ENCODE measurements at places on chromosomes 6 and 20. TPM values are rescaled to one million over a fixed set of nuclear protein-coding genes. Genes with fewer than 3 reads are reported as not detected.

GRCh38 chr20:29086938-29087337 lies 2170.5 kb upstream of the DEFB115 start:
- no peaks in the 10 kb centered on the region for H3K4me1 ChIP-seq
- no peak overlapping the region for H3K4me3 ChIP-seq
- no peak for DNase-seq
- H3K27ac ChIP-seq, result no peak overlapping the region

- H3K27ac ChIP-seq, result no peak overlapping the region
- no peak overlapping the region for H3K4me3 ChIP-seq
- DNase-seq, result no peak
- no peaks in the 10 kb centered on the region for H3K36me3 ChIP-seq
Observed at GRCh38 chr20:18255526-18255925, 32.8 kb upstream of the ZNF133 start.

DNA sequence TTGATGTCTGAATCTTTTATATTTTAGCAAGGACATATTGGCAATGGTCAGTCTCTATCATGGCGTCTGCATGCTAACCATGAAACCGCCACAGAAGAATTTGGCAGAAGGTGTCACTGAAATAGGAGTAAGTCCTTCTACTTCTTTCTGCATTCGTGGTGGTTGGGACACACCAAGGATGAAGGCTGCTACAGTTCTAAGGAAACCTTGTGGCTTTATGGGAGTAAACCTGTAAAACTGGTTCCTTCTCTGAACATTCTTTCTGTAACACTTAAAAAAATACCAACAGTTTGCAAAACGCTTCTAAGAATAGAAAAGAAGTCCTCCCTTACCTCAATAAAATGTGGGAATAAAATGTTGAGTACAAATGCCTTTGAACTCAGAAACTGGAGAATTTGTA lies 195.3 kb downstream of the SLC24A3 start:
- peaks cover 22% of the 10 kb centered on the region for H3K4me1 ChIP-seq
- H3K4me3 ChIP-seq, result no peak overlapping the region
- H3K27me3 ChIP-seq, result no peaks in the 10 kb centered on the region

CRISP2 gene
- total RNA-seq, result 0.83 TPM
